ENCODE measurements at places on chromosomes 12 and 14.

- no peak for DNase-seq
These were observed 30.3 kb upstream of the SMOC1 start for GRCh38 chr14:69848903-69849391.

GRCh38 chr14:49479432-49479831, 106.7 kb downstream of the RPS29 start:
- no peak for DNase-seq

- no peak for DNase-seq
These were observed 17.8 kb upstream of the DACT1 start for GRCh38 chr14:58620011-58620410.

GRCh38 chr12:69662764-69663163, 36.3 kb downstream of the BEST3 start:
- DNase-seq = no peak

All from GM10248 (cell line).